ENCODE measurements at places on chromosomes 11 and 22. TPM values are rescaled to one million over a fixed set of nuclear protein-coding genes. Genes with fewer than 3 reads are reported as not detected.

CYB561A3 gene
- total RNA-seq: 40.0 TPM

TFIP11 gene
- total RNA-seq: 62.8 TPM

CD3E gene
- 696 TPM for total RNA-seq

CTSF gene
- 1.2 TPM for total RNA-seq

RAG1 gene
- total RNA-seq: 0.42 TPM

KRTAP5-11 gene
- total RNA-seq: not detected

APOBEC3A gene
- total RNA-seq: not detected

CENPM gene
- 53.5 TPM for total RNA-seq

PHOX2A gene
- total RNA-seq: not detected

SCGB1A1 gene
- total RNA-seq: not detected

KRTAP5-7 gene
- not detected for total RNA-seq

MYO7A gene
- 0.10 TPM for total RNA-seq

IL10RA gene
- 280 TPM for total RNA-seq

GAB4 gene
- not detected for total RNA-seq

FAM180B gene
- total RNA-seq: 0.15 TPM

TMEM86A gene
- total RNA-seq: 0.46 TPM

HPX gene
- not detected for total RNA-seq

KRTAP5-6 gene
- not detected for total RNA-seq

MYH9 gene
- 889 TPM for total RNA-seq

YPEL4 gene
- total RNA-seq: 0.78 TPM

OOSP2 gene
- not detected for total RNA-seq

All from T-helper 1 cell treated with Interleukin-12 subunit alpha and Interleukin-12 subunit beta and Interleukin-4 antibody, amounts not matched to agents 30 ng/mL and 1 ng/mL, for 36 hours (primary cell).